T-cell (primary cell): ENCODE measurements at places on chromosomes 12 and 14. TPM values are rescaled to one million over a fixed set of nuclear protein-coding genes. Genes with fewer than 3 reads are reported as not detected.

PLEKHH1 gene
- total RNA-seq: 0.37 TPM

PTGDR gene
- 8.9 TPM for total RNA-seq

KRT71 gene
- not detected for total RNA-seq

DNA sequence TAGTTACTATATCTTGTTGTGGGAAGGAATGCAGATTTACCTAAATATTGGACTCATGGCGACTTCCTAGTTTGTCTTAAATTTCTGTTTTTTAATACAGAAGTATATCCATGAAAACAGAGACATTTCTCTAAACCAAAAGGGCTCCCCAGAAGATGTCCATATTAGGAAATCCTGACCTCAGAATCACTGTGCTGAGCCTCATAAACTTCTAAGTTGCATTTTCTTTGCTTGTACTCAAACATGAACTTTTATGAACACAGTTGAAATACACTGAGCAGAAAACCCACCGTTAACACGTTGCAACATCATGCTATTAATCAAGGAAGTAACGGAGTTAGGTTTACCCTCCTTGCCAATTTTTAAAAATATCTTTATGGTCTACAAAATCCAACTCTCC, 42.9 kb upstream of the NR2C1 start:
- DNase-seq: no peak

DNA sequence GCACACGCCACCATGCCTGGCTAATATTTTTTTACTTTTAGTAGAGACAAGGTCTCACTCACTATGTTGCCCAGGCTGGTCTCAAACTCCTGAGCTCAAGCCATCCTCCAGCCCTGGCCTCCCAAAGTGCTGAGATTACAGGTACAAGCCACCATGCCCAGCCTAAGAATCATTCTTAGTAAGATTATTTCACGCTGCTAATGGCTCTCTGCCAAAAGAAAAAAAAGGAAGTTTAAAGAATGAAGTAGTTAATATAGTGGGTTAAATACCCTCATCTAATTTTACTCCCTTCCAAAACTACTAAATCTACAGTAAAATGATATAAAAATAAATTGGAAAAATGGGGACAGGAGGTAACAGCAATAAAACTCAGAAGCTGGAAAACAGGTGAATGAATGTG, 2.6 kb downstream of the ETFRF1 start:
- DNase-seq: no peak

- DNase-seq: no peak
Observed at GRCh38 chr12:2390133-2390532, 337.3 kb downstream of the CACNA1C start.

GRCh38 chr14:30888480-30889243, 14.3 kb downstream of the COCH start:
- no peak for DNase-seq
